ENCODE measurements at places on chromosomes 12 and 14.

GRCh38 chr12:18700271-18700670 is 37.5 kb downstream of the PLCZ1 start:
- H3K4me3 ChIP-seq: no peak overlapping the region
- no peak overlapping the region for H3K27ac ChIP-seq
- H3K36me3 ChIP-seq: no peaks in the 10 kb centered on the region

DNA sequence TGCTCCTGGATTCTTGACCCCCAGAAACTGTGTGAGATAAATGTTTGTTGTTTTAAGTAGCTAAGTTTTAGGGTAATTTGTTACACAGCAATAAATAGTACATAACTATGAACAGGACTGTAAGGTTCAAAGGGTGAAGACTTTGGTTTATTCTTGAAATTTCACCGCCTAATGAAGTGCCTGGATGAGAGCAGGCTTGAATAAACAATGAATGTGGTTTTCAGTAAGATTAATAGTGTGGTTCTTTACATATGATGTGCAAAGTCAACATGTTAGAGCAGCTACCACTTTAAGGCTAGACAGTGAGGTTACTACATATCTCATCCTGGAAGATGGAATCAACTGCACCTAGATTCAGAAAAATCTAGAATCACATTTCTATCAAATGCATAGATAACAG is 145.2 kb upstream of the BTG1 start:
- H3K4me3 ChIP-seq: no peak overlapping the region
- DNase-seq: no peak
- peaks cover 37% of the 10 kb centered on the region for H3K4me1 ChIP-seq
- peak overlapping the region; percentile 70 for H3K27ac ChIP-seq

DNA sequence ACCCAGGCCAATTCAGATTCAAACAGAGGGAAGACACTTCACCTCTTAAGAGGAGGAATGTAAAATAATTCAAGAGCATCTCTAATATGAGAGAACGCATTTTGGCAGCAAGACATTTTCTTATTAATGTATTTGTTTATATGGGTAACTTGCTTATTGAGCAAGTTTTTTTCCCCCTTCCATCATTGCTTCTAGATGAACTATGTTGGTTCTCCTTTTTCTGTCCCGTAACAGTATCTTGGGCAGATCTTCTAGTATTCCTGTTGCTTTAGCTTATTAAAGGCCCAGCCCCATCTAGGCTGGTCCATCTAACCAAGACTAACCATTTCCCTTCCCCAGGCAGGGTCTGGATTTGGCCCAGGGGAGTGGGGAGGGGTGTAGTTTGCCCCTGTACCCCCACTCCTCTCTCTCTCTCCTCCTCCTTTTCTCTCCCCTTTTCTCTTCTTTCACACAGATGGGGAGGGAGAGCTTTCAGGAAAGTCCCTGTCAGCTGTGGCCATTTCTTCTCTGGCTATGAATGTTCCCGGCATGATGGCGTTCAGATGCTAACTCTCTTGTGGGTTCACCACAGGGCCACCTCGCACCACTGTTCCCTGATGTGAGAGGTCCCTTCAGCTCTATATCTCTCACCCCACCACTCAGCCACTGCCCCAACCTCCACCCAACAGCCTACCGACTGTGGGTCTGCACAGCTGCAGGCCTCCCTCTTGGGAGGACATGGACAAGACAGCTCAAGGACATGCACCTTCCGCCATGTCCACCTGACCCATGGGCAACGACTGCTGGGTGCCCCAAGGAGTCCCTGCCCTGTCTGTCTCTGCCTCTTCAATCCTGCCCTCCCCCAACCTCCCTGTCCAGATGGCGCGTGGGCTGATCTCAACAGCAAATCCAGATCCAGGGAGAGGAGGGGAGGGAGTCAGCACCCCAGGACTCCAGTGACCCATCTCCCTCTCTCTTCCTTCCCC is 15.8 kb upstream of the RPS6KL1 start:
- no peak for DNase-seq
- no peak overlapping the region for H3K4me3 ChIP-seq
- H3K27me3 ChIP-seq: no peaks in the 10 kb centered on the region
- peaks cover 14% of the 10 kb centered on the region for H3K4me1 ChIP-seq

DNA sequence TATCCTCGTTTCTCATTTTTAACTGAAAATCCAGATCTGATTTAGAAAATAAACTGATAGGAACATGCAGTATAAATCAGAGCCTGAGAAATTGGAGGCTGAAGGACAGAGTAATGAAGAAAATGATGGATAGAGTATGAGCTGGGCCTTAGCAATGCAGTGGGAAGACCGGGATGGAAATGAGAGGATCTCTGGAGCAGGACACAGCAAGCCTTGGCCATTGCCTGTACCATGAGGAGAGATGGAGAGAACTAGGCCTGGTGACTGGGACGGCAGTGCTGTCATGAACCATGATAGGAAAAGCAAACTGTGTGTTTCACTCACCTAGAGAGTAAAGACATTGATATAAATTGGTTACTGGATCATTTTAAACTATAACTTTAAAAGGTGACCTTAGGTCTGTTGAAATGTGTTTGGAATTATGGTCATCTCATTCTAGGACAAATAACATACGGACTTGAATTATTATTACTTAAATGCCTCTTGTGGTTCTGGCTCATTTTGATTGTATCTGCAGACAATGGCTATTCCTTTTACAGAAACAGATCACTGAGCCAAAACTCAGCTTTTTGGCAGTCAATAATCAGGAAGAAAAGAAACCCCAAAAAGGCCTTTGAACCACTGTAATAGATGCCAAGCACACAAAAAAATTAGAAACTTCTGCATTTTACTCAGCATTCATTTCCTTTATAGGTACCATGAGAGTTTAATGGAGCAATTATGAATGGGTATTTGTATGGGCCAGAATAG is 251.9 kb upstream of the PRKD1 start:
- no peak overlapping the region for H3K4me3 ChIP-seq
- no peak overlapping the region for H3K27ac ChIP-seq
- H3K27me3 ChIP-seq: no peaks in the 10 kb centered on the region
- DNase-seq: no peak
- H3K36me3 ChIP-seq: no peaks in the 10 kb centered on the region

- no peak overlapping the region for H3K4me3 ChIP-seq
- no peak for DNase-seq
- H3K27ac ChIP-seq: no peak overlapping the region
- peaks cover 23% of the 10 kb centered on the region for H3K36me3 ChIP-seq
- H3K4me1 ChIP-seq: peaks cover 2% of the 10 kb centered on the region
Measured at GRCh38 chr14:91164676-91165075, 50.8 kb downstream of the DGLUCY start.

- H3K27me3 ChIP-seq: no peaks in the 10 kb centered on the region
- H3K4me1 ChIP-seq: peaks cover 11% of the 10 kb centered on the region
- no peak for DNase-seq
- no peak overlapping the region for H3K27ac ChIP-seq
- H3K36me3 ChIP-seq: peaks cover 94% of the 10 kb centered on the region
Measured at GRCh38 chr14:102029956-102030355, 56.9 kb downstream of the HSP90AA1 start.
